H1 (cell line): ENCODE measurements at places on chromosomes 4 and X. TPM values are rescaled to one million over a fixed set of nuclear protein-coding genes. Genes with fewer than 3 reads are reported as not detected.

Gene SERPINA7
- total RNA-seq, result not detected in 2 replicates

Gene ARL9
- 0.31 and 0.76 TPM in 2 replicates for total RNA-seq

Gene PORCN
- 14.0 and 14.6 TPM in 2 replicates for total RNA-seq

Gene PF4V1
- not detected in 2 replicates for total RNA-seq

Gene HPGDS
- not detected in 2 replicates for total RNA-seq

Gene RAB33B
- total RNA-seq, result 8.6 and 8.7 TPM in 2 replicates

Gene H2BW2
- total RNA-seq, result not detected in 2 replicates

Gene TRPC3
- total RNA-seq, result 0.37 and 0.57 TPM in 2 replicates

Gene KLKB1
- 20.1 and 20.9 TPM in 2 replicates for total RNA-seq

Gene VSIG4
- not detected in 2 replicates for total RNA-seq

Gene MAGEB16
- not detected in 2 replicates for total RNA-seq

Gene NEIL3
- total RNA-seq, result 10.8 and 11.0 TPM in 2 replicates

Gene KLHL13
- total RNA-seq, result 10.0 and 12.8 TPM in 2 replicates

Gene VSIG1
- 1.6 and 2.2 TPM in 2 replicates for total RNA-seq

Gene CLDN22
- total RNA-seq, result not detected in 2 replicates

Gene STK32B
- total RNA-seq, result 2.5 and 2.6 TPM in 2 replicates

Gene FAM47A
- not detected in 2 replicates for total RNA-seq

Gene CCSER1
- 0.84 and 0.90 TPM in 2 replicates for total RNA-seq

Gene VCX2
- not detected in 2 replicates for total RNA-seq

Gene AKAP4
- not detected in 2 replicates for total RNA-seq

Gene FAM47E
- 1.3 and 1.7 TPM in 2 replicates for total RNA-seq

Gene TRIM61
- 4.1 and 5.0 TPM in 2 replicates for total RNA-seq

Gene FAM241A
- 0.63 and 0.73 TPM in 2 replicates for total RNA-seq
